ENCODE measurements at places on chromosomes 4 and X.

DNA sequence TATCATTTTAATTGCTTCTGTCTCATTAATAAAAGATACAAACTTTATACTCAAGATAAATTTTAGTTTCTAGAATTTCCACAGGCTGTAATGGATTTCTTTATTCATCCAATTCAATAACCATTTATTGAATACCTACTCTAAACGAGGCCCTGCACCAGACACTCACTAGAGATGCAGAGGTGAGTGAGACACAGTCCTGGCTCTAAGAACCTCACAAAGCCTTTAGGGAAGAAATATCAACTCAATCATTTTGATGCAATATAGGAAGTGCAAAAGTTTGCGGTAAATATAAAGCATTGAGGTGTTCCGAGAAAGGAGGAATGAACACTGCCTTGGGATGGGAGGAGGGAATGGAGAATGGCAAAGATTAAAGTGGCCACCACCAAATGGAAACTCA, 81.6 kb upstream of the SH3RF1 start:
- DNase-seq, result no peak

- no peak for DNase-seq
Measured at GRCh38 chr4:6682862-6683590, 10.7 kb upstream of the S100P start.

GRCh38 chr4:2961811-2962441, 1.3 kb downstream of the NOP14 start:
- DNase-seq, result no peak

GRCh38 chr4:5921981-5922380, 29.1 kb upstream of the CRMP1 start:
- no peak for DNase-seq

- no peak for DNase-seq
Measured at GRCh38 chr4:111954550-111954949, 190.7 kb upstream of the FAM241A start.

GRCh38 chr4:184274286-184274951, 56.7 kb upstream of the ENPP6 start:
- no peak for DNase-seq

GRCh38 chrX:20729416-20729815, 462.7 kb upstream of the RPS6KA3 start:
- no peak for DNase-seq

GRCh38 chr4:170399581-170400293, 310.0 kb upstream of the AADAT start:
- no peak for DNase-seq

- DNase-seq, result peak; percentile 12
Measured at GRCh38 chr4:123505095-123506010, 108.8 kb downstream of the SPRY1 start.

GRCh38 chr4:1099270-1099669, 14.1 kb downstream of the RNF212 start:
- no peak for DNase-seq

GRCh38 chr4:171588051-171588545, 225.1 kb upstream of the GALNTL6 start:
- DNase-seq, result peak; percentile 9

DNA sequence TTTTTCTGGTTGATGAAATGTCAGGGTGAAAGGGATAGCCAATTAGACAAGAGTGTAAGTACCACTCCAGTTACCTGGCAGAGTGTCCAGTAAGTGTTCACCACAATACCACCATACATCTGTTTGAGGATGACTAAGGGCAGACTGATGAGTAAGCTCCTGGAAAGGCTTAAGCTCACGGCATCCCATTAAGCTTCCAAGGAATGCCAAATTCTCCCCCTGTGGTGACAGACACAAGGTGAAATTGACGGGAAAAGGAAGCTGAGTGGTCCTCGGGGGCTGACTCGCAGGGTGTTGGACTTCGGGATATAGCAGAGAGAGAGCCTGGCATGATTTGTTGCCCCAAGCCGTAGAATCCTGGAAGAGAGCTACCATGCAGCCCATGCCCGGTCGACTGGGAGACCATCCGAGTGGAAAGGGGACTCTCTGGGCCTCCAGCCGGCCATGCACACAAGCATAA, 7.6 kb upstream of the BST1 start:
- DNase-seq, result peak; percentile 99

DNA sequence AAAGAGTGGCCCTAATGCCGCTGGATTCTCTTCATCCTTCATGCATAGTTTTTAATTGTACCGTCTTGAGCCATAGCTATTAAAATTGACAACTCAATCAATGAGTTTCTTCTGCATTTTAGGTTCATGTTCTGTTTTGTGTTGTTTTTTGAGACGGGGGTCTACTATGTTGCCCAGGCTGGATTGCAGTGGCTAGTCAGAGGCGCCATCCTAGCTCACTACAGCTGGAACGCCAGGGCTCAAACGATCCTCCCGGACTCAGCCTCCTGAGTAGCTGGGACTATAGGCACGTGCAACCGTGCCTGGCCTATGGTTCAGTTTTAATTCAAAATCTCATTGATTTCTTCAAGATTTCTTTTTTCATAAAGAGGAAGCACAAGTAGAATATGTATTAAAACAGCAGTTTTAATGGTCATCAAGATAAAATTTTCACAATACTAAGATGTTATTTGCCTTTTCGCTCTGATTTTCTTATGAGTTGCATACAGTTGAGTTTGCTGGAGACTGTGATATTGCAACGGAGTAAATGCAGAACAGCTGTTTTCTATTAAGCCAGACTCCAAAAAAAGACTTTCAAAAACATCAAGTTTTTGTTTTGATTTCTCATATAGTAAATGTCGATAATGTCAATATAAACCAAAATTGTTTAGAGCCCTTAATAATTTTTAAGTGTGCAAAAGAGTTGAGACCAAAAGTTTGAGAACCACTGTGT, 1.1 kb upstream of the STX18 start:
- no peak for DNase-seq

GRCh38 chrX:63758011-63758410, 27.0 kb downstream of the ARHGEF9 start:
- no peak for DNase-seq

- no peak for DNase-seq
Measured at GRCh38 chr4:146338512-146338911, 124.2 kb downstream of the REELD1 start.

GRCh38 chrX:9656277-9656676, 109.4 kb downstream of the GPR143 start:
- no peak for DNase-seq

DNA sequence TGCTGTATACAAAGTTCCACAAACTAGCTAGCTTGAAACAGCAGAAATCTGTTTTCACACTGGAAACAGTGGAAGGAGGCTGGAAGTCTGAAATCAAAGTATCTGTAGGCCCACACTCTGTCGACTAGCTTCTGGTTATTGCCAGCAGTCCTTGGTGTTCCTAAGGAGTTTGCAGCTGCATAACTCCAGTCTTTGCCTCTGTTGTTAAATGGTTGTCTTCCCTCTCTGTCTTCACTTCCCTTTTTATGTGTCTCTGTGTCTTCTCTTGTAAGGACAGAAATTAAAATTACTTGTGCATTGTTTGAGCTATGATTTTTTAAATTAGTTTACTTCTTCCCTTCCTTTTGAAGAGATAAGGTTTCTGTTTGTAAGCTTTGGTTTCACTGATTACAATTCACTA, 8.2 kb downstream of the MTHFD2L start:
- no peak for DNase-seq

DNA sequence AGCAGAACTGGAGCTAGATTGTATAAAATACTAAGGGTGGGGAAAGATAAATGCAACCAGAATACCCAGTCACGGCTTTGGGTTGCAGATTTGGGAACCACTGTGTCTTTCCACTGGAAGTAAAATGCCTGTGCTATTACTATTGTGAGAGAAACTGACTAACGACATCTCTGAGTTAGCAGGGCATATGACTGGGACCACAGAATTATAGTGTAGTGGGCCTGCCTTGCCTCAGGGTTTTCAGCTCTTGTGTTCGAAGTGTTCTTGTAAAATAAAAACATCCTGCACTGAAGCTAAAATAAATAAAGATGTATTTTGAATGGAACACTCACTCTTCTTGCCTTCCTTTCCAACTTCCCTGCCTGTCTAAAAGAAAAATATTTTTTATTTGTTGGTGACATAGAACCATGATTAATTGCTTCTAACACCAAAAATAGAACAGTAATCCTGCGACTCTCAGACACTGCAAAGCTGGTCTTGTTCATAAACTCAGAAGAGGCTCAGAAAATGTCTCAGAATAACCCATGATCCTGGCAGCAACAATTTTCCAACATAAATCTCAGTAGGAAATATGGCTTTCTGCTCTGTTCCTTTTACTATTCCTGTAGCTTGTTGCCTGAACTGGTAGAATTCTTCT, 104.2 kb downstream of the FAM47B start:
- DNase-seq, result no peak

DNA sequence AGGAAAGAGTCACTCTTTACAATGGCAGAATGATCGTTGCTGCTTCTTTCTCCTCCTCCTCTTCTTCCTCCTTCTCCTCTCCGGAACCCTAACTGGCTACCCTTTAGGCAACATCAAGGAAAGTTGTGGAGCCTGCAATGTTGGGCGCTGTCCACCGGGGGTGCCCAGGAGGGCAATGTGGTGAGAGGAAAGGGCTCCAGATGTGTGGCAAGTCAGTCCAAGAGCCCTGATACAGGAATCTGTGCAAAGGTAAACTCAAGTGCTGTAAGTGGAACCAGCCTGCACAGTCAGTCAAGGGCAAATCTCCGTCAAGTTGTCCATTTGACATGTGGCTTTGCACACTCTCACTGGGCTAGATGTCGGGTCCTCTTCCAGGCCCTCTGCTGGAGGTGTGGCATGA, 2.8 kb downstream of the RTL5 start:
- peak; percentile 19 for DNase-seq

- DNase-seq, result no peak
Measured at GRCh38 chrX:34918091-34918736, 24.4 kb upstream of the FAM47B start.

DNA sequence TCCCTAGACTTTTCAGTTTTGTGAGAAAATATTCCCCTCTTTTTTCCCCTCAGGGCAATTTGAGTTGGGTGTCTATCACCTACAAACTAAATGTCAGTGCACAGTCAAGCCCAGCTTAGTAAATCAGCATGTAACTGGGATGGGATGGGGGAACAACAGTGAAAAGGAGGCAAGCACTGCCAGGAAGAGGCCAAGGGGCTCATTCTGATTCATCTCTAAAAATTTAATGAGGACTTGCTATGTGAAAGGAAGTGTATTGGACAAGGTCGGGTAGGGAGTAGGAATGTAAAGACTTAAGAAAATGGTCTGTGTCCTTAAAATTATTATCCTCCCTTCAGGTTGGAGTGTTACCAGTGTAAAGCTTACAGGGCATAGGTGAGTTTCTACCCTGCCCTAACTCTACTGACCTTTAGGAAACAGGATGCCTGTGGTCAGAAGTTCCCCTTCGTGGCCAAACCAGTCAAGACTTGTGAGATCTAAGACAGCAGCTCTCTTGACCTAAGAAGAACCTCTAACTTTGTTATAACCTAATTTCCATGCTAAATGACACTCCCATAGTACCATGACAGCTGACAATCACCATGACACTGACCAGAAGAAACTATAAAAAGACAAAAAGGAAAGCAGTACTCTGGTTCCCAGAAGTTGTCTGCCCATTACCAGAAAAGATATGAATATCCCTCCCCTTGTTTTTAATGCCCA, 194.4 kb upstream of the LDB2 start:
- no peak for DNase-seq

- no peak for DNase-seq
Measured at GRCh38 chrX:22987452-22987851, 12.3 kb upstream of the DDX53 start.

DNA sequence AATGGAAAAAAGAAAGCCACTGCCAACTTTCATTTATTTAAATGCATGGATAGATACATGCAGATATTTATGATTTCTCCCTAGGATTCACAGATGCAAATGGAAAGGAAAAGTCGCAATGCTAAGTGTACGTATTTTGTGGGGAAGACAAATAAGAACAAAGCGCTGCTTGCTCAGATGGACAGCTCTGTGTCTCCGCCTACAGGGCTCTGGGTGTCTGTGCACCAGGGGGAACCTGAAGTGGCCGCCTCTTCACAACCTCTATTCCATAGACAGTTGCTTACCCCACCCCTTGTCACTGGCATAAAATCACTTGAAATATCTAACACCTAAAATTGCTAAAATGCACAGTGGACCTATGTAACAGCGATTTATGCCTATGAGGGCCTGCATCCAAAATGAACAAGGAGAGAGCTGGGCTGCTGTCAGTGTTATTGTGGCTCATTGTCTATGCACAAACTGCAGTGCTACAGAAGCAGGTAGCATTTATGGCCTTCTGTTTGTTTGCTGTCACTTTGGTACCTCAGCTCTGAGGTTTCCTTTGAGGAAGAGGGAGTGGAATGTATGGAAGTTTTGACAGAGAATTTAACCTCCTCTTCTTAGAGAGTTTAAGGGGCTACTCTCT, 58.6 kb upstream of the PAGE1 start:
- peak; percentile 40 for DNase-seq

DNA sequence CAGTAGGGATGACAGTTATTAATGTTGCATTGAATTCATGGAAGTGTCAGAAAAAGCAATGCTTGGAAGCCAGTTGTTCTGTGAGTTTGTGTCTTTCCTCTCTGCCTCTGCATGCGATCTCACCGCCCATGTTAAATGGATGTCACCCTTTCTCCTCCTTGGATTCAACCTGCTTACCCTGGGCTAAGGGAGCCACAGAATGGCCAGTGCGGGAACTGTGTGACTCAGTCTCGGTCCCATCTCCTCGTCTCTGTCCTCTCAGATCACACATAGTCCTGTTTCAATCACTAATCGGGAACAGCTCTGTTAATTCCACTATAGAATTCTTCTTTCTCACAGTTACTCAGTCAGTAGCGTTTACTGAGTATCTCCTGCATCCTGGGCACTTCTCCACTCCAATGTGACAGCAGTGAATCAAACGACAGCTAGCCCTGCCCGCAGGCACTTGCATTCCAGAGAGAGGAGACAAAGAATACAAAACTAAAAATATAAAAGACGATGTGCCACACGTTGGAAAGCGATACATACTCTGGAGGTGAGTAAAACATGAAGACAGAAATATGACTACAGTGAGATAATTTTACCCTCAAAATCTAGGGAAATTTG, 53.6 kb upstream of the TLR3 start:
- no peak for DNase-seq

DNA sequence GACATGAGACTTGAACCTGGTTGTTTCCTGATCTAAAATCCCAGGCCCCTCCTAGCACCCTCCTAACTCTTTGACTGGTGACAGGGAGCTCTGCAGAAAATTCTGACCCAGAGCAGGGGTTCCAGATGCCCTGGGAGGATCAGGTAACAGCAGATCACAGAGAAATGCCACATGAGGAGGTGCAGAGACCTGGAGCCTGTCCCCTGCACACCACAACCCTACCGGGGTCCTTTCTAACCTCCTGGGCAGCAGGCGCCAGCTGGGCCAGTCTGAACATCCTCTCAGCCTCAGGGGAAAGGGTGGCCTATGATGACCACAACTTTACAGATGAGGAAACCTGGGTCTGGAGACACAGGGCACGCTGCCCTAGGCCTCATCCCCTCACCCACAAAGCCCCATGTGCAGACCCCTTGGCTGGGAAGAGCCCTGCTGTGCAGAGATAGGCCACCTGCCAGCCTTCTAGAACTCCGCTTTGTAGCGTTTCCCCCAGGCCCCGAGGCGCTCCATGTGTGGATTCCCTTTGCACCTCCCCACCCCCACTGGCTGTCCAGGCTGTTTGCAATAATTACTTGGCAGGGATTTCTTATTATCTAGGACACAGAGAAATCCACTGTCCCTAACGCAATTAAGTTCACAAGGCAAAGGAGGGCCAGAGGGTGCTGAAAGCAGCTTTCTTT, 36.5 kb downstream of the WDR1 start:
- no peak for DNase-seq

GRCh38 chrX:21905313-21905712, 35.2 kb upstream of the SMS start:
- no peak for DNase-seq

GRCh38 chr4:48234575-48234974, 35.1 kb downstream of the TEC start:
- no peak for DNase-seq

GRCh38 chr4:107561481-107561880, 158.6 kb downstream of the PAPSS1 start:
- DNase-seq, result no peak

All from H4 (cell line).